ENCODE measurements at places on chromosomes 1 and 21. TPM values are rescaled to one million over a fixed set of nuclear protein-coding genes. Genes with fewer than 3 reads are reported as not detected.

- DNase-seq, result peak; percentile 58
Observed at GRCh38 chr1:156709757-156710489, 4.5 kb upstream of the CRABP2 start.

DNA sequence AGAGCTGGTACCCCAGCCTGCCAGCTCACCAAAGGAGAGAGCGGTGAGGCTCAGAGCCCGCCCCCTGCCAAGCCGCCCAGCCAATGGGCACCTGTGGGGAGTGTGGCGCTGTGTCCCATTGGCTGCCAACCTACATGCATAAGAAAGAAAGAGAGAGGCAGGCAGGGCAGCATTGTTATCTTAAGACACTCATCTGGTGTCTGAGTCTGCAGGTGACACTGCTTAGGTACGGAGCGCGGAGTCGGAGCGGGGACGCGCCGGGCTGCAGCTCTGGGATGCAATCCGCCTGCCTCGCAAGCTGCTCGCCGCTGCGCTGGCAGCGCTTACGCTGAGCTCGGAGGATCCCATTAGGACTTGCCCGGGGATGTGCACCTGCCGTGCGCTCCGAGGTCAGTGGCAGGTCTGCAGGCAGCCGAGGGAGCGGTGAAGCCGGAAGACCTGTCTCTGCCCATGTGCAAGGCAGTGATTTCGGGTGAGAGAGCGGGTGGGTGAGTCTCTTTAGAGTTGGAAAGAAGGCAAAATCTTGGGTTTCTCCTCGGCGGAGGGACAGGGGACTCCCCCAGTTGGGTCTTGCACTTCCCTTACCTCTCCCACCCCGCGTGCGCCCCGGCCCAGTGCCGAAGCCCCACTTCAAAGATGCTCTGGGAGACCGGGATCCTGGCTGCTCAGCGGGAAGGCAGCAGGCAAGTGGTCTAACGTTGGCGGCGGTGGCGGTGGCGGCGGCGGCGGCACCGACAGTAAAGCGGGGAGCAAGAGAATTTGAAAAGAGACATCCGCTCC, at the start of gene BRINP2:
Gene BRINP2, plus strand, starts transcription at position 203 of the 780 bp plus-strand sequence. CDS start 58,919 bp downstream, outside the sequence.
- peak; percentile 47 for DNase-seq

GRCh38 chr1:104855550-104855949, 1105.9 kb downstream of the AMY1C start:
- DNase-seq, result no peak

GRCh38 chr1:218990019-218990418, 183.7 kb upstream of the LYPLAL1 start:
- DNase-seq, result no peak

Gene GNAI3
- 2.0 TPM for total RNA-seq

Gene C8A
- total RNA-seq, result not detected
